Psoas muscle (tissue), 8 donors: ENCODE measurements at places on chromosomes 16 and 17. TPM values are rescaled to one million over a fixed set of nuclear protein-coding genes. Genes with fewer than 3 reads are reported as not detected.

DNA sequence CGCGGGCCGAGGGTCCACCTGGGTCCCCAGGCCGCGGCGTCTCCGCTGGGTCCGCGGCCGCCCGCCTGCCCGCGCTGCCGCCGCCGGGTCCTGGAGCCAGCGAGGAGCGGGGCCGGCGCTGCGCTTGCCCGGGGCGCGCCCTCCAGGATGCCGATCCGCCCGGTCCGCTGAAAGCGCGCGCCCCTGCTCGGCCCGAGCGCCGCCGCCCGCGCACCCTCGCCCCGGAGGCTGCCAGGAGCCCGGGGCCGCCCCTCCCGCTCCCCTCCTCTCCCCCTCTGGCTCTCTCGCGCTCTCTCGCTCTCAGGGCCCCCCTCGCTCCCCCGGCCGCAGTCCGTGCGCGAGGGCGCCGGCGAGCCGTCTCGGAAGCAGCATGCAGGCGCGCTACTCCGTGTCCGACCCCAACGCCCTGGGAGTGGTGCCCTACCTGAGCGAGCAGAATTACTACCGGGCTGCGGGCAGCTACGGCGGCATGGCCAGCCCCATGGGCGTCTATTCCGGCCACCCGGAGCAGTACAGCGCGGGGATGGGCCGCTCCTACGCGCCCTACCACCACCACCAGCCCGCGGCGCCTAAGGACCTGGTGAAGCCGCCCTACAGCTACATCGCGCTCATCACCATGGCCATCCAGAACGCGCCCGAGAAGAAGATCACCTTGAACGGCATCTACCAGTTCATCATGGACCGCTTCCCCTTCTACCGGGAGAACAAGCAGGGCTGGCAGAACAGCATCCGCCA is 504 bp downstream of the FOXC2 start:
- no peaks in the 10 kb centered on the region for H3K36me3 ChIP-seq
- H3K27me3 ChIP-seq, result peaks cover 44% of the 10 kb centered on the region
- H3K27ac ChIP-seq, result peak overlapping the region; percentile 30
- H3K4me1 ChIP-seq, result peaks cover 5% of the 10 kb centered on the region

DNA sequence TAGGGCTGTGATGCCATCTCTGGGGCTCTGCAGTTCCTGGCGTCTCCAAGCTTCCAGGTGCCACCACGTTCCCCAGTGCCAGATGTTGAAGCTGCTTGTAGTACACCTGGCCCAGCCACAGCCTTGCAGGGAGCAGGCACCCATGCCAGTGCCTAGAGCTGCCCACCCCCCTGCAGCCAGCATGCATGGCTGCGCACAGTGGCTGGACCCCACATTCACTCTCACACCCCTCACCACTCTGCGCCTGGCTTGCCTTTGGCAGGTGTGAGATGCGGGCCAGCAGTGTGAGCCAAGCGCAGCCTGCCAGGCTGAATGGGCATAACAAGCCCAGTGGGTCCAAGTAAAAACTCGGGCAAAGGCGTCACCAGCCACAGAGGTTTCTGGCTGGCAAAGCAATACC is 75.4 kb upstream of the CHMP6 start:
- DNase-seq, result no peak
- H3K4me3 ChIP-seq, result no peak overlapping the region
- H3K27ac ChIP-seq, result no peak overlapping the region
- H3K4me1 ChIP-seq, result no peaks in the 10 kb centered on the region

The CCDC144A gene
- 0.29 TPM for polyA plus RNA-seq

DNA sequence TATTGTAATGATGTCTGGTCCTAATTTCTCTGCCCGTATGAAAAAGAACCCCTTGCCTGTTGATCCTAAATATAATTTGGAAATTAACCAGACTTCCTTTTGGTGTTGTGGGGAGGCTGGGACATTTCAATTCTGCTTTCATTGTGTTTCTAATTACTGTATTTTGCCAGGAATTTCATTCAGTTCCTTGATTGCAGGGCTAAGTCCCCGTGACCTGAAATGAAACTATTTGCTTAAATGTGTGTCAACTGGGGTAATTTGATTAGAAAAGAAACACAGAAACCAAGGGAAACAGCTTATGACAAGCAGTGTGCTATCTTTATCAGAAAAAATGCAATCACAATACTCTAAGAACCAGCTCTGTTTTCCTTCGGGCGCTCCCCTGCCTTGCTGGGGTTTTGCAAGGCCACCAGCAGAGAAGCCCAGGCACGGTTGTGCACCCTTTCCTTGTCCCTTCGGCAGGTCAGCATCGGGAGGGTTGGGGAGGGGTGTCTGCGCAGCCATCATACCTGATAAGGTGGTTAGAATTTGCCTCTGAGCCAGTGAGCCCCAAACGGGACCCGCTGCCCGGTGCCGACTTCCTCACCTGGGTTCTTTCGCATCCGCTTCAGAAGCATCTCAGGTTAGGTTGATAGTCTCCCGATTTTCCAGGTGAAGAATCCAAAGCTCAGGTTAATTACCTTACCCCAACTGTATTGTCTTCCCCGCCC is 19.4 kb downstream of the KLHL36 start:
- peaks cover 37% of the 10 kb centered on the region for H3K36me3 ChIP-seq
- no peak for DNase-seq
- no peaks in the 10 kb centered on the region for H3K4me1 ChIP-seq
- no peak overlapping the region for H3K27ac ChIP-seq
- H3K27me3 ChIP-seq, result no peaks in the 10 kb centered on the region
- H3K4me3 ChIP-seq, result no peak overlapping the region

DNA sequence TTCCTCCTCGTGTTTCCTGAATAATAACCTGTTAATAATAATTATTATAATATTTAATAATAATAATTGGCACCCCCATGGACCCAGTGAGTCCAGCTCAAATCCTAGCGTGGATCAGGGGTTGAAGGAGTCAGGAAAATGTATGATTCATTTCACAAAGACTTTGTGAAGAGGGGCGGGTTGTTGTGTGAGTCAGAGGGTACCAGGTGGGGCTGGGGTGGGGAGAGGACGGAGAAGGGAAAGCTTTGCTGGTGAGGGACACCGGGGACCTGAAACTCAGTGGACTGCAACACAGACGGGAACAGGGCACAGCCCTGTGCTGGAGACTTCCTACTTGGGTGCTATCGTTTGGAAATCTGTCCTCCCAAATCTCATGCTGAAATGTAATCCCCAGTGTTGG is 3.1 kb upstream of the ADORA2B start:
- peaks cover 8% of the 10 kb centered on the region for H3K27me3 ChIP-seq
- no peaks in the 10 kb centered on the region for H3K4me1 ChIP-seq
- H3K27ac ChIP-seq, result no peak overlapping the region
- no peak for DNase-seq
- H3K4me3 ChIP-seq, result no peak overlapping the region

- no peak for DNase-seq
- no peaks in the 10 kb centered on the region for H3K36me3 ChIP-seq
- peaks cover 5% of the 10 kb centered on the region for H3K4me1 ChIP-seq
- H3K27ac ChIP-seq, result no peak overlapping the region
- H3K27me3 ChIP-seq, result peaks cover 13% of the 10 kb centered on the region
Measured at GRCh38 chr17:39629898-39630297, 3.1 kb downstream of the PPP1R1B start.

GRCh38 chr16:75203096-75203495 is 3.9 kb downstream of the CTRB2 start:
- no peaks in the 10 kb centered on the region for H3K36me3 ChIP-seq
- DNase-seq, result peak; percentile 2
- no peaks in the 10 kb centered on the region for H3K27me3 ChIP-seq
- no peaks in the 10 kb centered on the region for H3K4me1 ChIP-seq
- no peak overlapping the region for H3K27ac ChIP-seq

- no peaks in the 10 kb centered on the region for H3K4me1 ChIP-seq
- no peak overlapping the region for H3K27ac ChIP-seq
- H3K36me3 ChIP-seq, result no peaks in the 10 kb centered on the region
- no peak overlapping the region for H3K4me3 ChIP-seq
- no peak for DNase-seq
Measured at GRCh38 chr16:68365167-68365817, 54.5 kb downstream of the PRMT7 start.

DNA sequence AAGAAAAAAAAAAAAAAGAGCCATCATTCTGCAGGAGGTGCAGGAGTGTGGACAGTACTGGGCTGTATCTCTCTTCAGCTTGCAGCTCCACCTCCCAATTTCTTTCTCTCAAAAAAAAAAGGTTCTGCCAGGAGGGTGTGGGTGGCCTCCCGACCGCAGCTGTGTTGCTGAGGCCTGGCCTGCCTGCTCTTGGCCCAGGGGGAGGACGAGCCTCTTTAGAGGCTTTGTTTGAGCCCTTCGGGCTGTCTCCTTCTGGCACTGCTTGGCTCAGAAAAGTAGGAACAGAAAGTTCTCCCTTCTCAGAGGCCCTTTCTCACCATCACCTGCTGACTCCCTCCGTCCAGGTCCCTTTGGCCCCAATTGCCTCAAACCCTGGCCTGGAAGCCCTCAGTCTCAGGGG is 22.2 kb upstream of the C17orf107 start:
- DNase-seq, result no peak
- H3K27me3 ChIP-seq, result no peaks in the 10 kb centered on the region
- no peak overlapping the region for H3K4me3 ChIP-seq
- H3K27ac ChIP-seq, result no peak overlapping the region

The LLGL2 gene
- polyA plus RNA-seq, result 1.9 TPM
